ENCODE measurements at places on chromosomes 4 and X.

DNA sequence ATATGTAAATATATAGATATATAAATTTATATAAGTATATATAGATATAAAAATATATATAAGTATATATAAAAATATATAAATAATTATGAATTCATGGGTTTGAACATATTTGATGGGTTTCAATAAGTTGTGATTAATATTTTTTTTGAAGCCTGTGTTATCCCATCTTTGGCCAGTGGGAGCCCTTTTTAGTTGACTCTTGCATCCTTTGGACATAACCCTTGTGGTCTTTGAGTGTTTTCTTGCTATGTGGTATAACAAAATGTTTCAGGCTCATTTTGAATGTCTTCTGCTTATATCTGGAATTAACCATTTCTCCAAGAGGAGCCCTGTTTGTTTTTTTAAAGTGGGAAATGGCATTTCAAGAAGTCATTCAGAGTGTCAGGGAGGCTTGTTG is 15.2 kb downstream of the SNX25 start:
- DNase-seq = no peak

GRCh38 chrX:129793604-129794191 is 13.9 kb downstream of the SASH3 start:
- no peak for DNase-seq

DNA sequence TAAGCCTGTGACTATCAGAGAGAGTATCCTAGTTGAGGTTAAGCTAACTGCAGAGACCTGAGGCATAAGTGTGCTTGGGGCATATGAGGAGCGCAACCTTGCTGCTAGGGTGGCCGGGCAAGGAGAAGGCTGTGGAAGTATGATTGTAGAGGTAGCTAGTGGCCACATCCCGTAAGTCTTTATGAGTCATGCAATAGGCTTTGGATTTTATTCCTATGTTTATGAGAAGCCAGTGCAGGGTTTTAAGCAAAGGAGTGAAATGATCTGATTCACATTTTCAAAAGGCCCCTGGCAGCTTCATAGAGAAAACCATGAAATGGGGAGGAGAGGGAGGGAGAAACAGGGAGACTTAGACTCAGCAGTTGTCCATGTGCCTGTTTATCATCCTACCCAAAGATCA is 92.1 kb upstream of the WDFY3 start:
- DNase-seq = no peak

DNA sequence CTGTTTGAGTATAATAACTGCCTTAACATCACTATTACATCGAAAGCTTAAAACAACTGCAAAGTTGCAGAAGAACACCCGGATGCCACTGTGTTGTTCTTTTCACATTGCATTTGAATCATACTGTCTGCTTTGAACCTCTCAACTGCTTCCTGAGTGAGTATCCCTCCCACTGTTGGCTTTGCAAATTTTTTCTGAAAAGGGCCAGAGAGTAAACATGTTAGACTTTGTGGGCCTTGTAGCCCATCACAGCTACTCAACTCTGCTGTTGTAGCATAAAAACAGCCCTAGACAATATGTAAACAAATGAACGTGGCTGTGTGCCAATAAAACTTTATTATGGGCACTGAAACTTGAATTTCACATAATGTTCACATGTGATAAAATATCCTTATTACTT is 76.1 kb downstream of the NSG1 start:
- DNase-seq = no peak

- no peak for DNase-seq
These were observed 11.3 kb downstream of the RGS12 start for GRCh38 chr4:3303923-3304710.

- no peak for DNase-seq
These were observed 567.1 kb downstream of the IL15 start for GRCh38 chr4:142203505-142203904.

DNA sequence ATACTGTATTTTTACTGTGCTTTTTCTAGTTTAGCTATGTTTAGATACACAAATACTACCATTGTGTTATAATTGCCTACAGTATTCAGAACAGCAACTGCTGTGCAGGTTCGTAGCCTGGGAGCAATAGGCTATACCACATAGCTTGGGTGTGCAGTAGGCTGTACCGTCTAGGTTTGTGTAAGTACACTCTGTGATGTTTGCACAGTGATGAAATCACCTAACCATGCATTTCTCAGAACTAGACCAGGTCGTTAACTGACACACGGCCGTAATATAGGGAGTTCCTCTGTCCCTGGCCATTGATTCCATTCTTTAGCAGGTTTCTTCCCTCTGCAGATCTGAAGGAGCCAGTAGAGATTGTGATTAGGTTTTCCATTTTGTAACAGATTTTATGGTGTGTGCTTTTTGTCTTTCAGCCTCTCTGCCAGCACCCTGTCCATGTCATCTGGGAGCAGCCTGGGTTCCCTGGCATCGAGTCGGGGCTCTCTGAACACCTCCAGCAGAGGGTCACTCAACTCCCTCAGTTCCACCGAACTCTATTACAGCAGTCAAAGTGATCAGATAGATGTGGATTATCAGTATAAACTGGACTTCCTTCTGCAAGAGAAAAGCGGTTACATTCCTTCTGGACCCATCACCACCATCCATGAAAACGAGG is 59.5 kb downstream of the CLDN22 start:
- DNase-seq = no peak

- DNase-seq = no peak
These were observed 66.0 kb downstream of the CBLL2 start for GRCh38 chrX:22338740-22339139.

DNA sequence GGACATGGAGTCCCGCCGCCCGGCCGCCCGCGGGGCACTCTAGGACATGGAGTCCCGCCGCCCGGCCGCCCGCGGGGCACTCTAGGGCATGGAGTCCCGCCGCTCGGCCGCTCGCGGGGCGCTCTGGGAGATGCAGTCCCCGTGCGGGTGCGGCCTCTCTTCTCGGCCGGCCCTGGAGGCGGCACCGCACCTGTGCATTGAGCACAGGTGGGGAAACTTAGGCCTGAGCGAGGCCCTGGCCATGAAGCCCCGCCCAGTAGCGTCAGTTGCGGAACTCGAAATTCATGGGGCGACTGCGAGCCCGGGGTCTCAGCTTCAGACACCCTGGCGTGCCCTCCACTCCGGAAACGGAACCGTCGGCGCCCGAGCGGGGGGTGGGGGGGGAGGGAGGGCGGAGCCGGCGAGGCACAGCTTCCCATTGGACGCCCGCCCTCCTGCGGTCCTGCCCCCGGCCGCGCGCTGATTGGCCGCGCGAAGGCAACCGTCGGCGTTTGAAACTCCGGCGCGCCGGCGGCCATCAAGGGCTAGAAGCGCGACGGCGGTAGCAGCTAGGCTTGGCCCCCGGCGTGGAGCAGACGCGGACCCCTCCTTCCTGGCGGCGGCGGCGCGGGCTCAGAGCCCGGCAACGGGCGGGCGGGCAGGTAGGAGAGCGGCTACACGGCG is at the start of the genes TACC3 and TMEM129:
TSS of gene TACC3 (plus strand) at position 519 of the 663 bp plus-strand sequence. CDS start 1,901 bp downstream, outside the sequence.
TSS of gene TMEM129 (minus strand) at position 321 of the 663 bp plus-strand sequence. CDS start 486 bp downstream, outside the sequence.
- DNase-seq = peak; percentile 70

- DNase-seq = no peak
These were observed 47.1 kb upstream of the THOC2 start for GRCh38 chrX:123779908-123780396.

DNA sequence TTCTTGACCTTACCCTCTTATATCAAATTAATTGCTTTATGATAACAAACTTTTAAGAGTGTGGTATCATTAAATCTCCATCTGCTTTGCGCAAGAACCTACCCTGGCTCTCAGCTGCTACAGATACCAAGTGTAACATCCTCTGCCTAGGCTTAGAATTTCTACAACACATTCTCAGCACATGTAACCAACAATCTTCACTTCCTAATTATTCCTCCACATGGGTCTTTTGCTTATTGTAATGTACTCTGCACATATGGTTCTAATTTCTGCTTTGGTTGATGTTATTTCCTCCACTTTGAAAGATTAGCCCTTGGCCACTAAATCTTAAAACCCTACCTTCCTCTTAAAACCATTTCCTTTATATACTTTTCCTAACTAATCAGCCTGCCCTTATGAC is 242.4 kb downstream of the ARHGAP24 start:
- no peak for DNase-seq

GRCh38 chrX:129040124-129040523 is 483.2 kb downstream of the SMARCA1 start:
- no peak for DNase-seq

- DNase-seq = peak; percentile 50
These were observed 5.6 kb upstream of the CT47C1 start for GRCh38 chrX:119067023-119067739.

DNA sequence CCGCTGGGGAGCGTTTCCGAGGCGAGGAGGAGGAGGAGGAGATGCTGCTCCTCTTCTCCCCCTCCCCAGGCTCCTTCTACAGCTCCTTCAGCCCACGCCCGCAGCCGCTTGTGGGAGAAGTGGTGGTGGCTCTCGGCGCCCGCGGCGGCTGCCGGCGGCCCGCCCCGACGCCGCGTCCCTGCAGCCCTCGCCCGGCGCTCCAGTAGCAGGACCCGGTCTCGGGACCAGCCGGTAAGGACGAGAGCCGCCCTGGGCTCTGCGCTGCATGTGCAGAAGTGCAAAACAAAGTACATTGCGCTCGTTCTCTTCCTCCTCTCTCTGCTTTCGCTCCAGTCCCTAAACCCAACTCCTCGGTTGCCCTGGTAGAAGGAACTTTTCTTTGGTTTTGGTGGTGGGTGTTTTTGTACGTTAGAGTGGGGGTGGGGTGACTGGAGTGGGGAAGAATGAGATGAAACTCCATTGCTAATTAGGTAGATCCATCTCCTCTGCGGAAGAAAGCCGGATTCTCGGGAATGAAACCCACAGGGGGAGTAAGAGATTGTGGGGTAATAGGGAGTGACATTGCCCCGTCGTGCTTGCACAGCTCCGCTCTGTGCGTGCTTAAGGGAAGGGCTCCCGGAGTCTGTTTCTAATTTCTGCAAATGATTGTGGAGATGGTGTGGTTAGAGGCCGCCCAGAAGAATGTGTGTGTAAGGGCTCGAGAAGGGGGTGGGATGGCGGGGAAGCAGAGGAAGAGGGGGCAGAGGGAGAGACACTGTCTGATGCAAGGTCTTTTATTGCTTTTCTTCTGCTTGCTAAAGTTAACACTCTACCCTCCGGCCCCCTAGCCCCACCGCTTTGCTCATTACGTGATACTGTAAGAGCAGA is 677 bp downstream of the PTPN13 start:
- DNase-seq = peak; percentile 32

DNA sequence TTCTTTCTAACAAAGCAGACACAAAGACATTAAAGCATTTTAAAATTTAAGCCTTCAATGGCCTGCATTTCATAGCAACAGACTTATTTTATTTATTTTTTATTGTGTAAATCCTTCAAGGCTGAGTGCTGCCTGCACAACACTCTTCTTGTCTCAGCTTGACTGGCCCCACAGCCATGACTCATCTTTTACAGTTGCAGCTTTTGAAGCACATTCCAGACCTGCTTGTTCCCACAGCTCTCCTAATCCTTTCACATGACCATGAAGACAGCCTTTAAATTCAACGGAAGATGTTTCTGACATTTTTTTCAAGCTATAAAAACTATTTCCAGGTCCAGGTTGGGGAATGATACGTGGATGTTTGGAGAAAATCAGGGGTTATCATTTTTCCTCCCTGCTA is 276.9 kb upstream of the TACR3 start:
- peak; percentile 47 for DNase-seq

- DNase-seq = no peak
These were observed 67.4 kb downstream of the EDNRA start for GRCh38 chr4:147548256-147548655.

GRCh38 chr4:89305712-89306437 is 1.7 kb downstream of the GPRIN3 start:
- no peak for DNase-seq

- no peak for DNase-seq
These were observed 164.4 kb downstream of the QDPR start for GRCh38 chr4:17347445-17347844.

- no peak for DNase-seq
These were observed 2.8 kb upstream of the CRLF2 start for GRCh38 chrX:1215123-1215823.

GRCh38 chr4:2290974-2291704 is 29.2 kb upstream of the MXD4 start:
- DNase-seq = no peak

GRCh38 chr4:56050625-56051024 is 101.9 kb downstream of the CEP135 start:
- no peak for DNase-seq

GRCh38 chrX:19156186-19156585 is 33.9 kb upstream of the ADGRG2 start:
- no peak for DNase-seq

DNA sequence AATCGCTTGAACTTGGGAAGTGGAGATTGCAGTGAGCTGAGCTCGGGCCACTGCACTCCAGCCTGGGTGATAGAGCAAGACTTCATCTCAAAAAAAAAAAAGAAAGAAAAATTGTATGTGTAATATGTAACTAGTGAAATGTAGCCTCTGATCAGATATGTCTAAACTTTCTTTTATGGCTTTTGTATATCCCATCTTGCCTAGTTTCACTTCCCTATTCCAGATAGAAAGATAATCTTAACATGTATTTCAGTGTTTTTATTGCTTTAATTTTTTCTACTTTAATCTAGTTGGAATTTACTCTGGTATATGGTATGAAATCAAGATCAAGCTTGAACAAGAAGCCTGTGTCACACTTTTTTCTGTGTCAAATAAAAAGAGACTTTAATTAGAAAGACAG is 1.9 kb upstream of the ZNF41 start:
- DNase-seq = no peak

DNA sequence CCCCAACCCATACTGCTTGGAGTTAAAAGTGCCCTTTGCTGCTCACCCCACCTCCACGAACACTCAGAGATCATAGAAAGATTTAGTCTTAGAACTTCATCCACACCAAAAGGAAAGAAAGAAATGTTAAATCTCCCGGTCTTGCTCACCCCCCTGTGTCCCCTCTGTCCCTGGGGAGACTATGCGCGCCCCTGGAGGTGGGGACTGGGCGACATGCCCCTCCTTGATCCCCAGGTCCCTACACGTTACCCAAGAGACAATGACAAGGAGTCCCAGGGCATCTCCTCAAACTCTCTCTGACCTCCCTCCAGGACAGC is 620 bp downstream of the ITM2A start:
- no peak for DNase-seq

GRCh38 chr4:41792166-41792565 is 43.6 kb upstream of the PHOX2B start:
- no peak for DNase-seq

DNA sequence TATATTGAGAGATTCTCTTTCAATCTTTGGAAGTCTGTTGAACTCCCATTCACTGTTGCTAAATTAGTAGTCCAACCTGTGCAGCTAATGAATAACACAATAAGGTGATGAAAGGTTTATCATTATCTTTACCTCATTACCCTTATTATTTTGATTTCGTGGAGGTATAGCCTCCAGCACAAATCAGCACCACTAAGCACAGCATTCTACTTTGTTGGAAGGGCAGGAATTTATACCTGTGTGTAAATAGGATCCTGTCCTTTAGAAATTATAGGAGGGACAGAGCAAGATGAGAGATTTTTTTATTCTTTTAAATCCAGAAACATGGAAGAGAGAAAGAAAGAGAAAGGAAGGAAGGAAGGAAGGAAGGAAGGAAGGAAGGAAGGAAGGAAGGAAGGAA is 454.1 kb downstream of the PDGFC start:
- no peak for DNase-seq

DNA sequence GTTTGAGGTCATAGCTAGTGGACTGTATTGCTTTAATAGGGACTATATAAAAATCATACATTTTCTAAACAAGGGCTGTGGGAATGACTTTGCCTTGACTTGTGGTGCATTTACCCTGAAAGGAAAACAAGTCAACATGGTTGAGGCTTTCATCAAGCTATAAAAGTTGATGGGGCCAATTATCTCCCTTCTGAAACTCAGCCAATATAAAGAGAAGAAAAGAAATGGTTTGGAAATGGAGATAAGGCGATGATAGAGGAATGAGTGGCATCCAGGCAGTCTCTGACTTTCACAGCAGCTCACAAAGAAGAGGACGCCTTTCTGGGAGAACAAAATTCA is 118.7 kb downstream of the SMARCA1 start:
- DNase-seq = no peak

GRCh38 chrX:16119353-16120220 is 3.8 kb upstream of the GRPR start:
- DNase-seq = no peak
